CD4-positive, CD25-positive, alpha-beta regulatory T cell (primary cell): ENCODE measurements at places on chromosomes 5 and 9.

DNA sequence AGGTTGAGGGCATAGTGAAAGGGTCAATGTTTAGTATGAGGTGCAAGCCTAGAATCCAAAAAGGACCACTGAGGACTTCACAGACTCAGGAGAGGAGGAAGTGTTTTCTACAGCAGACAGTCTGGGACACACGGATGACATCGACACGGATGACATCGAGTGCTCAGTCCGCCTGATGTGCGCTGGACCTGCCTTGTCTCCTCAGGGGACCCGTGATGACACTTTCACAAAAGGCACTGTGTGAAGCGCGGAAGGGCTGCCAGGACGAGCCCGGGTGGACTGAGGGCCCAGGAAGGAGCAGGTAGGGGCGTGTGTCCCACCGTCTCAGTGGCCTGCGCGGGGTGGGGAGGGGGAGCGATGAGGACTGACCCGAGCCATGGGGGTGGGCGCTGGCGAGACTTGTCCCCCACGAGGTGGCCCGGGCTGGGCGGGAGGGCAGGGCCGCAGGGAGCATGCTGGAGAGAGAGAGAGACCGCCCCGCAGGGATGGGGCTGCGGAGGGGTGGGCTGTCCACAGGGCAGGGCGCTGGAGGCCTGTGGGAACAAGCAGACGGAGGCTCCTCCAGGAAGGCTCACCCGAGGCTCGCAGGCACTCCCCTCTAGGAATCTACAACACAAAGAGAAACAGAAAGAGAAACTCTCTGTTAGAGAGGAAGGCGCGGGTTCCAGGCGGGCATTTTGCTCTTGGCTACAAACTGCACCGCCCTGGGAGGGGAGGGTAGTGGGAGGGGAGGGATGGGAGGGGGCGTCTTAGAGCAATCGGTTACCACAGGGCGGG lies 54.9 kb downstream of the USP20 start:
- DNase-seq, result peak; percentile 49

GRCh38 chr5:139157556-139157955 lies 40.6 kb downstream of the SIL1 start:
- no peak for DNase-seq

- DNase-seq, result no peak
Measured at GRCh38 chr5:95549030-95549429, 5.7 kb downstream of the SKIC3 start.

- no peak for DNase-seq
Measured at GRCh38 chr9:115635680-115636383, 517.8 kb upstream of the PAPPA start.

DNA sequence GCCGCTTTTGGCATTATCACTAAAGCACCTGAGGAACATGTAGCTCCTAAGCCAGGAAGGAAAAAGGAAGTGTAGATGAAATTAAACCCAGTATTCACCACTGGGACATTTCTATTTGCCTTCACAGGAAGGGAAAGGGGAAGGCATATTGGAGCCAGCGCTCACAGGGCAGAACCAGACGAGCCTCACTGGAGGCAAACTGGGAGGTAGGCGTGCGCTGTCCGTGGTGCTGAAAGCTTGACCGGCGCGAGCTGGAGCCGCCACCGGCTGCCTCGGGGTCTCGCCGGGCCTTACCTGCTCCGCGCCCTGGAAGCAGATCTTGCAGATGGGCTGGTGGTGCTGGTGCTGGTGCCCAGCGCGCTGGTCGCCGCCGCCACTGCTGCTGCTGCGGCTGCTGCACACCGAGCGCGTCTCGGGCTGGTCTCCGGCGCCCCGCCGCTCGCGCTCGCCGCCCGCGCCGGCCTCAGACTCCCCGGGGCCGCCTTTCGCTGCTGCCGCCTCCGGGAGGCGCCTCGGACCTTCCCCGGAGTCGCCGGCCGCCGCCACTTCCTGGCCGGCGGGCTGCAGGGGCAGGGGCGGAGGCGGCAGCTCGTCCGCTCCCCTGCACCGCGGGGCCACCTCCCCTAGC lies 732 bp downstream of the MARCHF11 start:
- DNase-seq, result no peak

DNA sequence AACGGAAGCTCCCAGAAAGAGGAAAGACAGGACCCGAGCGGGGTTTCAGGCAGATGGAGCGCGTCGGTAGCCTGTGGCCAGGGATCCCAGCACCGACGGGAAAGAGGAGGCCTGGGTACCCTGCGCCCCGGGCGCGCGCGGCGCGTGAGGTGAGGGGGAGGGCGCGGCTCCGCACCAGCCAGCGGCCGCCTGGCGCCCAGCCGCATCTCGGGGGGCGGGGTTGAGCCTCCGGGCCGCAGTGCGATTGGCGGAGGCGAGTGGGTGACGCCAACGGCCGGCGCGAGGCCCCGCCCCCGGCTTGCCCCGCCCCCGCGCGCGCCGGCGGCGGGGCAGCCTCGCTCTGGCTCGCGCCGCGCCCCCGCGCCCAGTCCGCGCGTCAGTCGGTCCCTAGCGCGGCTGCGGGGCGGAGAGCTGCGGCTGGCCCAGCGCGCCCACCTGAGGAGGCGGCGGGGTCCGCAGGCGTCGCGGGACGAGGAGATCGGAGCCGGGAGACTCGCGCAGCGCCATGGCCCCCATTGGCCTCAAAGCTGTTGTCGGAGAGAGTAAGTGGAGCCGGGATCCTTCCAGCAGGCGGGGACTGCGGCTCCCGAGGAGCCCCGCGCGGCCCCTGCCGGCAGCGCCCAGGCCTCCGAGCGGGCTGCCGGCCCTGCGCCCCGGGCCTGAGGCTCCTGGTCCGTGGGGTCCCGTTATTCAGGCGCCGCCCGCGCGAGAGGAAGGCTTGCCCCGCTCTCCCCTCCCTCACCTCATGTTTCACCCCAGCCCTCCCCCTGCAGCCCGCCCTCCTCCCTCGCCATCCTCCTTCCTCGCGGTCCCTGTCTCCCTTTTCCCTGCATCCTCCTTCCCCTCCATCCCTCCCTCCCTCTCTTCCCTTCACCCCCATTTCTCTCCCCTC lies at the start of gene STXBP1:
Gene STXBP1 (plus strand): TSS at position 379 of the 892 bp plus-strand sequence. CDS start 127 bp downstream, at position 506.
- DNase-seq, result peak; percentile 85

GRCh38 chr5:66342341-66342880 lies 198.3 kb downstream of the SREK1 start:
- DNase-seq, result no peak

DNA sequence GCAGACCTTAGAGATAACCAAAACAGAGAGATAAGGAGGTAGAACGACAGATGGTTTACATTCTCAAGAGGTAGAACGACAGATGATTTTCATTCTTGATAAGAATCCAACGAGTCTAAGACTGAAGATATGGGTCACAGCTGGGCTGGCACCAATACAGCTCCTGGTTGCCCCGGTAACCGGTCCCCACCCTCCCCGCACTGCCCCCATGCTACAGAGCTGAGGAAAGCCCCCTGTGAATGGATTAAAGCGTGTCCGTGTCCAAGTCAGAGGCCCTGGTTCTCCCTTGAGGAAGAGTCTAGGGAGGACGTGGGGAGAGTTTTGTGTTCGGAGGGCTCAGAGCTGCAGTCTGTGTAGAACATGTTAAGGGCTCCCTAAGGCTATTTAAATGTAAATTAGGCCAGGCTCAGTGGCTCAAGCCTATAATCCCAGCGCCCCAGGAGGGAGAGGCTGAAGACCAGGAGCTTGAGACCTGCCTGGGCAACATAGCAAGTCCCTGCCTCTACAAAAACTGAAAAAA lies 8.1 kb downstream of the IDNK start:
- no peak for DNase-seq

GRCh38 chr5:67548520-67549295 lies 352.1 kb upstream of the CD180 start:
- DNase-seq, result no peak

GRCh38 chr5:139974661-139975060 lies 68.4 kb downstream of the NRG2 start:
- DNase-seq, result no peak

DNA sequence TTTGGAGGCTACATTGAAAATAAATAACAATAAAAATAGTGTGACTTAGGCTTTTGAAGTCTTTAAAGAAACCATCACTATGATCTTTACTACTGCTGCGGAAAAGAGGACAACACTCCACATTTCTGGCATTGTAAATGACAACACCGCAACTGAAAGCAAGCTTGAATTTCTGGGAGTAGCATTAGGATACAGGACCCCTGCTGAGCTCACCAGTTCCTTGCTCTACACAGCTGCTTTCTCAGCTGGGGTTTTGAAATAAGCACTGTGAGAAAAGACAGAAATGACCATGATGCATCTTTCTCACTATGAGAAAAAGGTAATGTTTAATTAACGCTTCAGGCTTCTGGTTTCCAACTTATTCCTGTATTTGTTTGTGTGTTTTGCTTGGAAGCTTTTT lies 168.0 kb downstream of the TAF11L14 start:
- no peak for DNase-seq

GRCh38 chr5:149838881-149839739 lies 105.5 kb downstream of the PDE6A start:
- DNase-seq, result no peak

- no peak for DNase-seq
Measured at GRCh38 chr5:75711151-75711550, 6.1 kb downstream of the POC5 start.

- DNase-seq, result no peak
Measured at GRCh38 chr5:167982-168660, 23.2 kb upstream of the LRRC14B start.

GRCh38 chr5:120007598-120007997 lies 378.2 kb downstream of the FAM170A start:
- no peak for DNase-seq

GRCh38 chr5:40555886-40556285 lies 123.8 kb upstream of the PTGER4 start:
- no peak for DNase-seq

DNA sequence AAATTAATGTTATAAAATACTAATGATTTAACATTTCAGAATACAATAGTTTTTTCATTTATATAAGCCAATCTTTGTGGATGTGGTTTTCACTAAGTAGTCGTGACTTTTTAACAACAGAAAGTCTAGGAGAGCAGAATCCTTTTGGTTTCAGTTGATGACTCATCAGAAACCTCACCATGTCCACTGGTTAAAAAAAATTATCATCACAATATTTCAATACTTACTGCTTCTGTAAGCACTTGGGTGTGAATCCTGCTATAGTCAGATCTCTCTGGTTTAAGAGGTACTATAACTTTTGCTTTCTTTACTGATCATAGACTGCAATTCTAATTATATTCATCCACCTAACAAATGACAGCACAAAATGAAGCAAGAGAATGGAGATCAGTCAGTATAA lies 77.2 kb downstream of the MRPS30 start:
- peak; percentile 49 for DNase-seq
